Central memory CD8-positive, alpha-beta T cell (primary cell): ENCODE measurements at places on chromosomes 12 and 14.

GRCh38 chr12:69433653-69434052, 36.5 kb upstream of the FRS2 start:
- DNase-seq = no peak

- no peak for DNase-seq
Measured at GRCh38 chr12:89706551-89706950, 2.1 kb downstream of the ATP2B1 start.

DNA sequence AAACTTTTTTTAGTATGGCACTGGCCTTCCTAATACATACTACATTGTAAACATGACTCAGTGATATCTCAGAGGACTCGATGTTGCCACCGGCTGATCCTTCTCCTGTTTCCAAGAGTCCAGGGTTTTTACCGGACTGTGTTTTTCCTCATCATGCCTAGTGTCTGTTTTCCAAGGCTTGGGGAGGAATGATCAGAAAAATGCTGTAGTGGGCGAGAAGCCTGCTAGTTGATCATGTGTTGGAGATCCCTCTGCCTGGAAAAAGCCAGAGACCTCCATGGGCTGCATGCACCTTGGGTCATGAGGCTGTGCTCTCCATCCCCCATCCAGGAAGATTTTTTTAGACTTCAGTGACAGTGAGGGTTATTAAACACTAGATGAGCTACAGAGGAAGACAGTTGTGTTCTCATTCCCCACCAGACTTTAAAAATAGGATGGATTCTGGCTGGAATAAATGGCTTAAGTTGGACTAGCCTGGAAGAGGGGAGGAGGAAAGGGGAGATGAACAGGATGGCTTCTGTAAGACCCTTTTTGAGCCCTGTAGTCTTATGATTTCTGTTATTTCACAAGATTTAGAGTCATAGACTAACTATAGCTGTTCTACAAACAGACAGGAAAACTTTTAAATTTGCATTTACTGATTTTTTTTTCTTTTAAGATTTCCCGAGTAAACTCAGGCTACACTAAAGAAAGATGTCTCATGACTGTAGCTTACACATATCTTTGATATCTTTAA, 145.7 kb downstream of the SAMD4A start:
- DNase-seq = no peak

DNA sequence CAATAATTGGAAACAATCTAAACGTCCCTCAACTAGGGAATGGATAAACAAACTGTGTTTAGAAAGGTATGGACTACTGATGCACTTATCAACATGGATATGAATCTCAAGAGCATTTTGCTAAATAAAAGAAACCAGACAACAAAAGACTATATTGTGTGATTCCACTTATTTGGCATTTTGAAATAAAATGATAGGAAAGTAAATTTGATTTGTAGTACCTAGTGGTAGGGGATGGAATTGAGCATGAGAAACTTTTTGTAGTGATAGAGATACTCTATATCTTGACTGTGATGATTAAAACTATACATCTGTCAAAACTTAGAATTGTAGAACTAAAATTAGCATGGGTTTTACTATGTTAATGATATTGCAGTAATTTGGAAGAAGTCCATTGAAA, 87.1 kb downstream of the ARID2 start:
- no peak for DNase-seq

- no peak for DNase-seq
Measured at GRCh38 chr14:32085845-32086383, 8.8 kb downstream of the ARHGAP5 start.
